KG1 (cell line): ENCODE measurements at places on chromosomes 7 and 10.

DNA sequence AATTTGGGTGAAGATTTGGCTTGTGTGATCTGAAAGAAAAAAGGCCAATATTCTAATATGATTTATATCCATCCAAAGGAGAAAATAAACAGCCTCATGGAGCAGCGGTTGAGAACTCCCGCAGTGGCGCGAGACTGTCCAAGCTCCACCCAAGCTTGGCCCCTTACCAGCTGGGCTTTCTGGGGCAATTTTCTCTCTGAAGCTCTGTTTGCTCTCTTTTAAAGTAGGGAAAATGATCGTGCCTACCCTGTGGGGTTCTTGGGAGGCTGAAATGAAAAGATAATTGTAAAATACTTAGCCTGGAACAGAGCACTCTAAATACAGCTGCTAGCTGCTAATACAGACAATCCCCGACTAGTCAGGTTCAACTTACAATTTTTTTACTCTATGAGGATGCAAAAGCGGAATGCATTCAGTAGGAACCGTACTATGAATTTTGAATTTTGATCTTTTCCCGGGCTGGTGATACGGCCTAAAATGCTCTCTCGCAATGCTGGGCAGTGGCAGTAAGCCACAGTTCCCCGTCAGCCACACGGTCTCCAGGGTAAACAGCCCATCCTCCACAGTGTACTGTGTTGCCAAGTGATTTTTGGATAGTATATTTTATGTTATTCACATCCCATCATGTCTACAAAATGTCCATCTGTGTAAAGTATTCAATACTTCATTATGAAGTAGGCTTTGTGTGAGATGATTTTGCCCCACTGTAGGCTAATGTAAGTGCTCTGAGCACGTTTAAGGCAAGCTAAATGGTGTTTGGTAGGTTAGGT is 137.7 kb downstream of the CHN2 start:
- no peak for DNase-seq

DNA sequence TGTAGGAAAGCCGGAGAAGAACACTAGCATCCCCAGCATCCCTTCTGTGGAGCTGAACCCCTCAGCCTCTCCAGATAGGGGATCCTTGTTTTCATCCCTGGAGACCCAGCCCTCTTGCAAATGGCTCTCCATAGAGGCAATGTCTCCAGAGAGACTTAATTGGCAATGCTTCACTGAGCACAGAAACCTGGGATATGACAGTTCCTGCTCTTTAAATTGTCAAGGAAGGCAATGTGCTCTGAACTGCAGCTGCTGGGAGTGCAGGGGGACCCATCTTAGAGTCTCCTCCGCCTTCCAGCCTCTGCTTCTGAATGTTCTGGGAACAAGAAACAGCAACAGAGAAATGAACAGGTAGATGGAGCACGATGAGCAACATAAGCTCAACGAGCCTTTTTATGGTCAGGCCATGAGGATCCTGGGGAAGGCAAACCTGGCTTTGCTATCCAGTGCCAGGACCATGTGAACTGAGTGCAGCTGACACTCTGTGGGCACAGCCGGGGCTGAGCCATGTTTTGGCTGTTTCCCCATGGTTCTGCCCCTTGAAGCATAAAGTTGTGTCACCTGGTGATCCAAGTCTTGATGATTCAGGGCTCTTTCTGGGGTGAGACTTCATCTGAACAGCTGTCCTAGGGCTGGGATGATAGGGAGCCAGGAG is 481.0 kb downstream of the PLXNA4 start:
- no peak for DNase-seq

- no peak for DNase-seq
Measured at GRCh38 chr10:77230194-77230593, 407.4 kb downstream of the KCNMA1 start.

GRCh38 chr10:72800741-72801092 is 92.8 kb upstream of the OIT3 start:
- DNase-seq = no peak

GRCh38 chr7:135803143-135803542 is 54.5 kb upstream of the FAM180A start:
- DNase-seq = no peak

DNA sequence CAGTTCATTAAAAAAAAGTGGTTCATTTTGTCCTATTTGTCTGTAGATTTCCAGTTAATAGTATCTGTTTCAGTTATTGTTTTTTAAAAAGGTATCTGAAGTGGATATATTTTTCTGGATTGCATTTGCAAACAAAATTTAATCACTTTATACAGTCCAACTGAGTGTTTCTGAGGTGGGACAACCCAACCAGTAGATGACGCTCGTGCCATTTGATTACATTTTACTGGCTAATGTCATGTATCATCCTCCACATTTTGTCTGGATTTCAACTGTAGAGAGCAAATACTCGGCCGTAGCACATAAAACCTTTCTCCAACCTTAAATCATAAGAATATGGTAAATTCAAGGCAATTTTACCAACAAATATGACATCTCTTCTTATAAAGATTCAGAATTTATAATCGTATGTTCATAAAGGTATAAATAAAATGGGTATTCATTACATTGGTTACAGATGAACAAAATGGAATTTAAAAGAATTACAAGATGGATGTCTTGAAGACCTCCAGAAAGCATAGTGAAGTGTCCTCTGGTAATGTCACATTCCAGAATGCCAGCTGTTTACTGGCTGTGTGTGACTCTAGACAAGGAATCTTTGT is 789.0 kb downstream of the PHTF2 start:
- DNase-seq = no peak

- no peak for DNase-seq
Measured at GRCh38 chr10:88012641-88013040, 149.2 kb downstream of the PTEN start.

- no peak for DNase-seq
Measured at GRCh38 chr10:60877777-60878120, 66.2 kb downstream of the RHOBTB1 start.

DNA sequence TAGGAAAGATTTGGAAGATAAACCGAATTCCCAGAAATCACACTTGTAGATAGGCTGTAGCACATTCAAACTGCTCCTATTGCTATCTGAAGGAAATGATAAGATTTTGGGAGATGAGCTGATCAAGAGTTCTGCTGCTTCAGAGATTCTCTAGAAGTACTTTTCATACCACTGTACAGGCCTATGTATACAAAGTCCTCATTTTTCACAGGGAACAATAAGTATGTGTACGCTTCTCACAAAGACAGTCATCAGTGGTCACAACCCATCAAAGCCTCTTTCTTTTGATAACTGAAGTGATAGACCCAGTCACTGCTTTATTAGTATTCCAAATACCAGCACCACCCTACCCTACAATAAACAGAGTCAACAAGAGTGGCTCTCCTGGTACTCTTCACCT is 15.6 kb upstream of the SEPTIN7 start:
- no peak for DNase-seq

- DNase-seq = no peak
Measured at GRCh38 chr10:47099474-47099873, 188.2 kb downstream of the PTPN20 start.

DNA sequence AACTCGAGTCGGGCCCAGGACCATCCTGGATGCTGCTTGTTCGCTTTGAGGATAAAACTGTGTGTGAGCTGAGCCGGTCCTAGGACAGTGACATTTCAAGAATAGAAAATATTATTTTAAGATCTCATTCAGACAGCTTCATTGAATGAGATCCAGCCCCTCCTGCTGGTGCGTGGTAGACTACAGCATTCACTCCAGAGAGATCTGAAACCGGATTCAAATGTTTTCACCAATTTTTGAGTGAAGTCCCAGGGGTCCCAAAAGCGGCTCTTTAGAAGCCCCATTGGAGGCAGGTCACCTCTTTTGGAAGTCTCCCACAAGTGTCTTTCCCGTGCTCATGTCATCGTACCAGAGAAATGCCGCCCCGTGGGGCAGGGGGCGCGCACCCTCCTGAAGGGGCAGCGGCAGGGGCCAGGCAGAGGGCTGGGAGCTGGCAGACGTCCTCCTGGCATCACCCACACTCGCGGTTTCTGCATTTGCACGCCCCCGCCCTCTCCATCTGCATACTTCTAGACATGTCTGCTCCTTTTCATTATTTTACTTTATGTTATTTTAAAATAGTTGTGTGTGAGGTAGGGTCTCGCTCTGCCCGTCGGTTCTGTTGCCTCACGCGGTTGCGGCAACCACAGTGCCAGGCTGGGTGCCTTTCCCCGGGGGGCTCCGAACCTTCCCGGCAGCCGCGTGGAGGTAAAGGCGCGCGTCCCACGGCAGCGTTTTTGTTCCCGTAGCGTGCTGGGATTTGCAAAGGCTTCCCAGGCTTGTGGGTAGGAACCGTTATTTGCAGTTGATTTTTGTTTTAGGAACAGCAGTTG is 52.3 kb upstream of the DPYSL4 start:
- no peak for DNase-seq

DNA sequence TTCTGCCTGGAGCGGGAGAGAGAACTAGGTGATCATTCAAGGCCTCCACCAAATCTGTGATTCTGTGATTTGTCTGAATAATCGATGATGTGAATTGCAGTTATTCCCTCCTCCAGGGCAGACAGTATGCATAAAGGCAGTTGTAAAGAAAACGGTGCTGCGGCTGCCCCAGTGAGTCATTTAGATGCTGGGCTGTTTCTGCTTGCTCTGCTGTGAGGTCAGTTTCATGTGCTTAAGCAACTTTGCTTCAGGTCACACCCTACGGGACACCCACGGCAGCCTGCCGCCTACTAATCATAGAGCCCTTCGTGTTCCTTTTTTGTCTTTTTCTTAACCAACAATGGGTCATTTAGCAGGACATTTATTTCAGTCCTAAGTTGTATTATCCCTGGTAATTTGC is 158.1 kb upstream of the PITRM1 start:
- no peak for DNase-seq

DNA sequence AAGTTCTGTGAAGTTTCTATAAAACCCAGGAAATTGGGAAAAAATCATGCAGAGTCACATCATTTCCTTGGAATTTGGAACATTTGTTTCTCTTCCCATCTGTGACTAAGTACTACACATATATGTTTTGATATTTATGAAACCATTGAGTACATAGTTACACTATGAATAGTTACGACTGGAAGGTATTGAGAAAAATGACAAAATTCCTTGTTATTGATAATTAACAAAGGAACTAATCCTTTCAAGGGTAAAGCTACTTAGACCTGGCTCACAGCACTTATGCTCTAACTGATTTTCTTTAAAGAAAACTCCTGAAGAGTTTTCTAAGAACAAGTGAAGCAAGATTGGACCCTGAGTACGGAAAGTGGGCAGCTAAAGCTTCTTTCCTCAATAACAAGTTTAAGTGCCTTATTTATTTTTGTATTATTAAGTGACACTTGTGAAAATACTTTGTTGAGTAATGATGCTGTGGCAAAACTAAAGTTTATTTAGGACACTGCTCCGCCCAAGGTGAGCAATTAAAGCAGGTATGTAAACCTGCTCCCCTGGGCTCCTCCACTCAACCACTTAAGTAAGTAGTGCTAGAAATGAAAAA is 12.0 kb upstream of the GLCCI1 start:
- DNase-seq = no peak

GRCh38 chr7:65722361-65722792 is 150.5 kb upstream of the VKORC1L1 start:
- DNase-seq = no peak

DNA sequence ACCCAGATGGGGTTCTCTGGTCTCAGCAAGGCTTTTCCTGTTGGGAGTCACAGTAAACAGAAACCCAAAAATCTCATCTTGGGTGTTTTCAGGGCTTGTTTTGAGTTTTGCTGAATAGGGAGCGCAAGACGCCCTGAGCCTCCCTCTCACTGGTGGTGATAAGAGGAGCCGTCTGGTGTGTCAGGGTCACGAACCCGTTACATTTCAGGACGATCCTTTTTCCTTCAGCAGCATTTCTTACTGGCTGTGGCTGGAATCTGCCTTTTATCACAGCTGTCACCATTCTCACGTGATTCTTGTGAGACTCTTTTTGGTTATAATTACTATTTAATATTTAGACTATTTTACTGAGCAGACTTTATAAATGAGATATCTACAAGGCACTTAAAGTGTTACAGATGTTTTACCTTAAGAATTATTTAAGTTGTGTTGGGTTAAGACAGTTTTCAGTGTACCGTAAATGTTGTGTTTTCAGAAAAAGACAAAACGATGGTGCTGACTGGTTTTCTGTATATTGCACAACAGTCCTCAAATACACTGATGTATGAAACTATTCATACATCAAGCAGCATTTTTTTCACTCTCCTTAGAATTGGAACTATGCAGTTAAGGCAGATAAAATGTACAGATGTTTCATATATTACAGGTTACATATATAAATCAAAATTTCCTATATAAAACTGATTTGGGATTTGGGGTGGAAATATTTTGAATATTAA is 2.2 kb upstream of the GET4 start:
- no peak for DNase-seq

DNA sequence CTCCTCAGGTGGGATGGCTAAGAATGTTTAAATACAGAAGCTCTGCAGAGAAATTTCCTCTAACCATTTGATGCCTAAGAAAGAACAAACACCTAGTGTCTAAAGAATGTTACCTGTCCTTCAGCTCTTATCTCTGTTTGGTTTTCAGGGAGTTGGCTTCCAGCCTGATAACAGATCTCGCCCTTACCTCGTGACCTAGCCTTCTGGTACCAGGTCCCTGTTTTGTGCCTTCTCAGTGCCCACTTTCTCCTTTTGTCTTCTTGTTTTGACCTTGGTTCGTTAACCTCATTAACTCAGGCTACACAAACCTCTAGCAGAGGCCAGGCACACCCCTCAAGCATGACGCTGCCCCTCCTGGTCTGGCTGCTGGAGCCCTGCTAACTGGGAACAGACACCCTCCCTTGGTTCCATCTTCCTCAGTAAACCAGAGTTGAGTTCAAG is 16.1 kb upstream of the RAB11FIP2 start:
- DNase-seq = no peak

DNA sequence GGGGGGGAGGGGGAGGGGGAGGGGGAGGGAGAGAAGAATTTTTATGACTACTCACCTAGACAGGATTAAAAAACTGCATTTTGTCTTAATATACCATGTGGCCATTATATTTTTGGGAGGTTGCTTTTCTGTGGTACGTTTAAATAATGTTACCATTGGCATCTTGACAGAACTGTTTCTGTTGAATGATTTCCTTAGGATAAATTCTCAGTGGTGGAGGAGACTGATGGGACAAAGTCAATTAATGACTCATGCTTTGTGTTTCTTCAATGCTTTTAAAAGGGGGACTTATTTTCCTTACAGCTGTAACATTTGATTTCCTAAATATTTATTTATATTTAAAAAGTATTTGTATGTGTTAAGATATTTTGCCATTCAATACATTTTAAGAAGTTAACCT is 13.7 kb downstream of the AGR2 start:
- DNase-seq = no peak
